T-cell (primary cell): ENCODE measurements at places on chromosomes 2 and 18.

DNA sequence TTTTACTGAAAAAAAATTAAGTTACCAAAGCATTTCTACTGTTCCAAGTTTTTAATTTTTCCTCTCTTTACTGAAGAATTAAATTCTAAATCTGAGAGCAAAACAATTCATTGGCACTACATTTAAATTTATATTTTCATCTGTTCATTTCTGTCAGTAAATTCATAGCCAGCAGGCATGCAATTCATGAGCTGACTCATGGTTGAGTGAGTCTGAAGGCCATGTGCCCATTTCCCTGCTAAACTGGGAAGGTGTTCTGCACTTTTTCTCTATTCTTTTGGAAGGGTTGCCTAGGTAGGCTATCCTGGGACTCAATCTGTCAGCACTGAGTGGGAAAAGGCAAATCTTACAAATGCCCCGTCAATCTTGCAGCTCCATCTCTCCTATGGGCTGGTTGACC lies 88.7 kb downstream of the KLHL14 start:
- no peak for DNase-seq

DNA sequence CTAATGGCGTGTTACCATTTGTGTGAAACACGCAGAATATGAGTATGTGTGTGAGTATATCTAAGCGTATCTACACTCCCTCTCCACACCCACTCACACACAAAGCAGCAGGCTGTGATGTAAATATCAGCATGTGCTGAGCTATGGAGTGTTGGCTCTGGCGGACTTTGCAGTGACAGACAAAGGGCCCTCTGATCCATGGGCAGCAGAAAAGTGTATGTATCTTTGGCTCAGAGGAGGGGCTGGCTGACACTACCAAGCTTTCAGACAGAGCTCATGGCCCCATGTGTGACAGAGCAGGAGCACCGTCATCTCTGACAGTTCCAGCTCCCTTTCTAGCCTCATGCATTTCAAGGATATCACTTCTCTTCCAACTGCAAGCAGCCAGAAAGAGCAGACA lies 57.2 kb upstream of the ASB18 start:
- no peak for DNase-seq

DNA sequence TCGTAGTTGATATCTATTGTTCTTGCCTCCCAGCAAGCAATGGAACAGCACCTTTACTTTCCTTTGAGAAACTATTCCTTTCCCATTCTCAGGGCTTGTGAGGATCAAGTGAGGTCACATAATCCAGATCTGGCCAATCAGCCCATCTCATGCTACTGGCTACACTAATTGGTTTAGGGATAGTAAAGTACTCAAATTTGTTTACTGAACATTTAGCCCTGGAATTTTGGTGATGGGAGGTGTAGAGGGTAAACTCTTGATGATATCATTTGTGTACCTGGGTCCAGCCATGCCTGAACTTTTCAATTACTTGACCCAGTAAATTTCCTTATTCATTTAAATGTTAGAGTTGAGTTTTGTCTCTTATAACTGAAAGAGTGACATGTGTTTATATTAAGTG lies 195.8 kb upstream of the TNP1 start:
- DNase-seq: no peak

- no peak for DNase-seq
Measured at GRCh38 chr2:33421820-33422219, 54.6 kb upstream of the RASGRP3 start.
